Calu3 (cell line): ENCODE measurements at places on chromosomes 16 and 17.

GRCh38 chr16:88354229-88355092 lies 28.3 kb upstream of the ZNF469 start:
- no peak for DNase-seq

DNA sequence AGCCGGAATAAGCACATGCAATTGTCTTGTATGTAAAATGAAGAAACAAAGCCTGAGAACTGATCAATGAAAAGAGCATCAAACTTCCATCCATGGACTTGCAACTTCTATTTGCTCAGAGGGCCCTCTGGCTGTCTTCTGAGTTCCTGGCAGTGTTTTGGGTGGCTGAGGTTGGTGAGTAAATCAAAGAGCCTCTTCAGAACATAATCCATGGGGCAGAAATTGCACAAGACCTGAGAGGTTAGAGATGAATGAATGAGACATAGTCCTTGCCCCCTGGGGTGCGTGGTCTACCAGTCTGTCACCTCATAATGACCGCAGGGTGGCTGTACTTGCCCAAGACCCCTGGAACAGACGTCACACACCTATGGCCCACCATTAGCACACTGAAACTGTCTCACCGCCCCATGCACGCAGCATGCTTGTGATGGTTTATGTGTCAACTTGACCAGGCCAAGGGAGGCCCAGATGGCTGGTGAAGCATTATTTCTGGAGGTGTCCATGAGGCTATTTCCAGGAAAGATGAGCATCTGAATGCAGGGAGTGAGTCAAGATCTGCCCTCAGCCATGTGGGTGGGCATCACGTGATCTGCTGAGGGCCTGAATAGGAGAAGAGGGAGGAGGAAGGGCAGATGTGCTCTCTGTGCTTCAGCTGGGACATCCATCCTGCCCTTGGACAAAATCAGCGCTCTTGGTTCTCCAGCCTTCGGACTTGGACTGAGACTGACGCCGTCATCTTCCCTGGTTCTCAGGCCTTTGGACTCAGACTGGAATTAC lies 8.3 kb downstream of the PIK3R6 start:
- DNase-seq = no peak

DNA sequence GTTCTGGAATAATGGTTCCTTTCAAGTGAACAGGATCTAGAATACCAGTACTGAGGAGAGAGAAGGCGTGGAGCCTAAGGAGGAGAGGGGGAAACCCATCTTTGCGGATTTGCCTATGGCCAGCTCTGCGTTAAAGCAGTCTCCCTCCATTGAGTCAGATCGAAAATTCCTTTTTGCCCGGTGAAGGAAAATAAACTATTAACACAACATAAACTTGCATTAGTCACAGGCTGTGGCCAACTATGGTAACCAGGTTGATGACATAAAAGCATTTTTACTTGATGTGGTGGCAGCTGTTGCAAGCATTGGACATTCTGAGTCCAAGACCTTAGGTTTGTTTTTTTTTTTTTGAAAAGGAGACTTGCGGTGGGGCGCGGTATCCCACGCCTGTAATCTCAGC lies 8.9 kb downstream of the LDAF1 start:
- DNase-seq = no peak

DNA sequence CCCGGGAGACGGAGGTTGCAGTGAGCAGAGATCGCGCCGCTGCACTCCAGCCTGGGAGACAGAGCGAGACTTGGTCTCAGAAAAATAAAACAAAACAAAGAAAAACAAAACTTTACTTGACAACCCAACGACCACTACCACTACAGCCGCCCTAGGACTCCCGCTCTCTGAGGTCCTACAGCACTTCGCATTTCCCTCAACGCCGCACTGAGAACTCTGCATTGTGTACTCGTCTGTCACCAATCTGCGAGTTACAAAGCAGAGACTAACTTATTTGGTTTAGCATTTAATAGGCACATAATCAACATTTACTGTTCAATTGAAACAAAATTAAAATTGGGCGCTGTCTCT lies 479 bp upstream of the ZNF207 start:
- DNase-seq = no peak

DNA sequence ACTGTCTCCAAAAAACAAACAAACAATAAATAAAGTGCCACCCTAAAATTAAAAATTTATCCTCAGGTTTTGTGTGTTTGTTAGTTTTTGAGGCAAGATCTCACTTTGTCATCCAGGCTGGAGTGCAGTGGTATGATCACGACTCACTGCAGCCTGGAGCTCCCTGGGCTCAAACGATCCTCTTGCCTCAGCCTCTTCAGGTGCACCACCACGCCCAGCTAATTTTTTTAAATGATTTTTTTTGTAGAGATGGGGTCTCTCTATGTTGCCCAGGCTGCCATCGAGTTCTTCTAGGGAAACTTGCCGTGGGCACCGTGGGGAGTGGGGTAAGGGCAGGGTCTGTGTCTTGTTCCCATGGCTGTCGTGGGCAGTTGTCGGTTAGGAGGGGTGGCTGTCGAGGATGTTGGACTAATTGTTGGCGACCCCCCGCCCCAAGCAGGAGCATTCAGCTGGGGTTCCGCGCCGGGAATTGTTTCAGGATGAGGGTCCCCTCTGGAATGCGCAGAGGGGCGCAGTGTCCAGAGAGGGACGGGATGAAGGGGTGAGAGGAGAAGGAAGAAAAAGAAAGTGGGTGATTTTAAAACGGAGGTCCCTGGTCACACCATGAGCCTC lies 1.1 kb upstream of the RNF213 start:
- DNase-seq = no peak

- DNase-seq = no peak
Observed at GRCh38 chr17:43772877-43773648, 5.7 kb downstream of the DUSP3 start.

DNA sequence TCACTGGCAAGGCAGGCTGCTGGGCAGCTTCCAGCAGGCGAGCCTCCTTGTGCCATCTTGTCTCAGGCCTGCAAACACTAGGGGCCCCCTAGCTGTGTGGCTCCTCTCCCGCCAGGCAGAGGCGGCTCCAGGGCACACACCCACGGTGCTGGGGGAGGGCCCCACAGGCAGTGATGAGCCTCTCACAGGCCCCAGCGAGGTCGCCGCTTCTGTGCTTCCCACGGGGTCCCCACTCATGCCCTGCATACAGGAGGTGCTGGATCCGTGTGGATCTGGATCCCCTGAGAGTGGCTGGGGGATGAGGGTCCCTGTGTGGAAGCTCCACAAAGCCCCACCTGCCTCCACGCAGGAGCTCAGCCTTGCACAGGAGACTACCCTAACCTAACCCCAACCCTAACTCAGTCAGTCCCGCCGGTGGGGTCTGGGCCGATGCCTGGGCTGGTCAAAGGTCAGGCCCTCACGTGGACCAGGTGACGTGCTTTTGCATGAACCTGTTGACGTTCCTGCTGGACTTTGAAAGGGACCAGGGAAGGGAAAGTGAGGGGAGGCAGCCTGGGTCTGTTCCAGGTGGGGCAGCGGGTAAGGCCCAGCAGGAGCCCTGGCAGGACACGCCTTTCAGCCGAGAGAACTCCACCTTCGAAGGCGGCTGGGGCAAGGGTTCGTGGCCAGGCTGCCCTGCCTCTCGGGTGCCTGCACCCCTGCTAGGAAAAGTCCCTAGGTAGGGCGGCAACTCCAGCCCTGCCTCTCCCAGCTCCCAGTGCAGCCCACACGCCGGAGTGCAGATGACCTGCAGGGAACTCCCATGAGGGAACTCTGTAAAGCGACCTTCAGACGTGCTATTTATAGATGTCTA lies 5.2 kb downstream of the SECTM1 start:
- no peak for DNase-seq

- DNase-seq = no peak
Observed at GRCh38 chr17:47956791-47957590, 692 bp downstream of the PRR15L start.

GRCh38 chr16:48971571-48972077 lies 310.0 kb downstream of the CBLN1 start:
- no peak for DNase-seq

DNA sequence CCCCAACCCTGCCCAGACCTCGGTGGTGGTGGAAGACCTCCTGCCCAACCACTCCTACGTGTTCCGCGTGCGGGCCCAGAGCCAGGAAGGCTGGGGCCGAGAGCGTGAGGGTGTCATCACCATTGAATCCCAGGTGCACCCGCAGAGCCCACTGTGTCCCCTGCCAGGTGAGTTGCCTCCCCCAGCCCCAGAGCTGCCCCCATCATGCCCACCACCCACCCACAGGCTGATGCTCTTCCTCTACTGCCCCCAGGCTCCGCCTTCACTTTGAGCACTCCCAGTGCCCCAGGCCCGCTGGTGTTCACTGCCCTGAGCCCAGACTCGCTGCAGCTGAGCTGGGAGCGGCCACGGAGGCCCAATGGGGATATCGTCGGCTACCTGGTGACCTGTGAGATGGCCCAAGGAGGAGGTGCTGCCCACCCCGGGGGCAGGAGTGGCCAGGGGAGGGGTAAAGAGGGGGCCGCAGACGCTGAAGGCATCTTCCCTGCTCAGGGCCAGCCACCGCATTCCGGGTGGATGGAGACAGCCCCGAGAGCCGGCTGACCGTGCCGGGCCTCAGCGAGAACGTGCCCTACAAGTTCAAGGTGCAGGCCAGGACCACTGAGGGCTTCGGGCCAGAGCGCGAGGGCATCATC lies 8.4 kb downstream of the GALK1 start:
- no peak for DNase-seq

DNA sequence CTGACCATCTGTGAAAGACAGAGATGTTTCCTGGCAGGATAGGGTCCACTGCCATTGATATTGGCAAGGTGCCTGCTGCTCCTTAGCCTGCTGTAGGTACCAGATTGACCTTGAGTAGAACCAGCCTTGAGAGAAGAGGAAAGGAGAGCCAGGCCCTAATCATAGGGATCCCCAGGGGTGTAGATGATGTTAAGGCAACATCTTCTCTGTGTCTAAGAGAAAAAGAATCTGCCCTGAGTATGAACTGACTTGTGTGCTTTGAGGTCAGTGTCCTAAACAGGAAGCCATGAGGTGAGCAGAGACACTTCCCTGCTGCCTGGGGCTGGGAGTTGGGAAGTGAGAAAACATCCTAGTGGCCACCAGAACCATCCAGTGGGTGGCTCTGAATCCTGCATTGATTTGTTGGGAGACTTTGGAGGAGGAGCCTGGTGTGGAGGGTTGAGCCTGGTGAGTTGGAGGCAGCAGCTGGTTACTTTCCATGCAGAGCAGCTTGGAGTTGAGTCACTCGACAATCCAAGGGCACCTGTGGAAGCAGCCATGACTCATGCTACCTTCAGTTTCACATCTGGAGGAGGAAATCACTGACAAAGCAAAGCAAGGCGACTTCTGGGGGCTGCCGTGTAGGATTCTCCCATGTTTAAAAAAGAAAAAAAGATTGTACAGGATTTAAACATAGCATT lies 47.8 kb downstream of the BMERB1 start:
- peak; percentile 86 for DNase-seq

DNA sequence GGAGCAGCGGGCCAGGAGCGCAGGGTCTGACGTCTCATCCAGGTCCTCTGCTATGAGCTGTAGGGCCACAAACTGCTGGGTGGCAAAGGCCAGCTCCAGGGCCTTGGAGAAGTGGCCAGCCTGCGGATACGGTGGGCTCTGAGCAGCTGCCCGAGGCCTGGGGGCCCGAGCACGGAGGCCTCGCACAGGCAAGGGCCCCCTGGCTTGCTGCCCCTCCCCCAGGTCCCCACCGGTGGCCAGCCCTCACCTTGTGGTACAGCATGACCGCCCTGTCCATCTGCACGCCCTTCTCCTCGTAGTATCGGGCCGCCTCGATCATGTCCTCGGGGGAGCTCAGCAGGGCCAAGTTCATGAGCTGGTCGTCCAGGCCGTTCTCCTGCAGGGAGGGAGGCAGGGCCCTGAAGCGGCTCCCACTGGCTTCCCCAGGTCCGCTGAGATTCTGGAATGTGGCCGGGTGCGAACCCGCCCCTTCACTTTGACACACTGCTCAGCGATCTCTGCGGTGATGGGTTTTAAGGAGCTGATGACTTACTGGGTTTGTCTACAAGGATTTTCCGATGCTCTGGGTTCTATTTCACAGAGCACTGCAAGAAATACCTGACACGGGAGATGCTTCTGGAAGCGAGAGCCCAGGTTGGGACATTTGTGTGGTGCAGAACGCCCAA lies 9.8 kb upstream of the TMEM204 start:
- no peak for DNase-seq

GRCh38 chr17:83137523-83137922 lies 58.1 kb downstream of the METRNL start:
- DNase-seq = no peak

- no peak for DNase-seq
Observed at GRCh38 chr16:89039756-89040155, 53.9 kb upstream of the ACSF3 start.

DNA sequence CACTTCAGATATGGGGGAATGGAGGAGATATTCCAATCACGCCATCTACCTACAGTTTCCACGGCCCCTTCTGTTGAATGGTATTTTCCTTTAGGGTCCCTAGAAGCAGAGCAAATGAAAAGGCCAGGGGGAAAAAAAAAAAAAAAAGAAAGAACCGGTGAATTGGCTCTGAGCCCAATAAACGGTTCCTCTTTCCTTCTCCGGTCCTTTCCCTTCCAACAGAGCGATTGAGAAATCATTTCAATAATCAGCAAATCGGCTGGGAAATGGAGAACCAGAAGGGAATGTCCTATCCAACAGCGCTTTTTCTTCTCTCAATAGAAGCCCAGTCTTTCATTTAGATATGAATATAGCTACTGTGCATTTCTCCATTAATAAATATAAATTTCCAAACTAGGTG lies 26.8 kb upstream of the HOXB13 start:
- DNase-seq = no peak

DNA sequence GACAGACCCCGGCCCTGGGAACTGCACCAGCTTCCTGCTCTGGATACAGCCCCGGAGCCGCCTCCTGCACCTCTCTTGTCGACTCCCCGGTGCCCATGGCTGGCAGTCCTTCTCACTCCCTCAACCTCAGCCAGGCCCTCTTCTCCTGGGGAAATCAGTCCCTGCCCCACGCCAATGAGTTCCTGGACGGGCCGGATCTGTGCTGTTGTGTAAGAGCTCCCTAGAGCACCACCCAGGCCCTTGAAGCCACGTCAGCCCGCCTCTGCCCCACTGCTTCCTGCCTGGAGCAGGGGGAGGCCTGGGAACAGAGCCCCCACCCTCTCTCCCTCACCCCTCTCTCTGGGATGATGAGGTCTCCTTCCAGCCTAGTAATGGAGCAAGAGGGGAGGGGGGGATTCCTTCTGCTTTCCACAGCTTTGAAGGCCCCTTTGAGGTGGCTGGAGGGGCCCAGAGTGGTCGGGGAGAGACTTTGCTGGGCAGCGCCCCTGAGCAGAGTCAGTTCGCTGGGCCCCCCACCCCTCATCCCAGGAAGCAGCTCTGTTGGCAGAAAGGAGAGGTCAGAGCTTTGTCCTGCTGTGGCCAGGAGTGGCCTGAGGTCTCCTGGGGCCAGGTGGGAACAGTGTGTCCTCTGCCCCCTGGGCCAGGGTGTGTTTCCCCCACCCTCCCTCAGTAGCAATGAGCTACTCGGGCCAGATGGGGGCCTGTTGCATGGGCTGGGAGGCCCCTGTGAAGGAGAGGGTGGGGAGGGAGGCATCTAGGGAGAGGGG lies 3.8 kb downstream of the PRR29 start:
- DNase-seq = no peak

GRCh38 chr17:75289832-75290337 lies 652 bp upstream of the SLC25A19 start:
- DNase-seq = peak; percentile 31

- DNase-seq = no peak
Observed at GRCh38 chr16:54280751-54281150, 5.8 kb downstream of the IRX3 start.
